ENCODE measurements at places on chromosomes 16 and 17.

DNA sequence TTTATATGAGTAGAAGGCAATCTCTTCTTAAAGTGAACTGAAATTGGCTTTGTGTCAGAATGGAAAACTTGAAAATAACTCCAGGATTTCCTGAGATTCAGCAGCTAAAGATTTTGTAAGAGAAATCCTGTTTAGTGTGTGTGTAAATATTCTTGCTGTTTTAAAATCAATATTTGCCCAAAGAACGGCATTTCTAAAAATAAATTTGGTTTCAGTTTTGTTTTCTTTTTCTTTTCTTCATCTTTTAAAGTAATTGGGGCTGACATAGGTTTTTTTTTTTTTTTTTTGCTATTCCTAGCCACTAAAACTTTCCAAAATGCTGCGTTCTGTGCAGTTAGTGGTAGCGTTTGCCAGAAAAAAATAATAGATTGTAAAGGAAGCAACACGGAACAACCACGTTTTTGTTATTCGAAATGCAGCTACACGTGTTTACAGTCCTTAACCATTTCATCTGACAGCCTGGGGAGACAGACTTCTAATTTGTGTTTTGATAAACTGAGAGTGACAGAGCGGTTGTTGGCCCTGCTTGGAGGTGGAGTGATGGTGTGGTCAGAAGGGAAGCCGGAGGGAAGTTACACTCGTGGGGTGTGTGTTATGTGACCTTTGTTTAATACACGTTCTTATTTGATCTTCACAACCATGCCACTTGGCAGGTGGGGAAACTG, 21.6 kb upstream of the SMPD3 start:
- DNase-seq = peak; percentile 4

DNA sequence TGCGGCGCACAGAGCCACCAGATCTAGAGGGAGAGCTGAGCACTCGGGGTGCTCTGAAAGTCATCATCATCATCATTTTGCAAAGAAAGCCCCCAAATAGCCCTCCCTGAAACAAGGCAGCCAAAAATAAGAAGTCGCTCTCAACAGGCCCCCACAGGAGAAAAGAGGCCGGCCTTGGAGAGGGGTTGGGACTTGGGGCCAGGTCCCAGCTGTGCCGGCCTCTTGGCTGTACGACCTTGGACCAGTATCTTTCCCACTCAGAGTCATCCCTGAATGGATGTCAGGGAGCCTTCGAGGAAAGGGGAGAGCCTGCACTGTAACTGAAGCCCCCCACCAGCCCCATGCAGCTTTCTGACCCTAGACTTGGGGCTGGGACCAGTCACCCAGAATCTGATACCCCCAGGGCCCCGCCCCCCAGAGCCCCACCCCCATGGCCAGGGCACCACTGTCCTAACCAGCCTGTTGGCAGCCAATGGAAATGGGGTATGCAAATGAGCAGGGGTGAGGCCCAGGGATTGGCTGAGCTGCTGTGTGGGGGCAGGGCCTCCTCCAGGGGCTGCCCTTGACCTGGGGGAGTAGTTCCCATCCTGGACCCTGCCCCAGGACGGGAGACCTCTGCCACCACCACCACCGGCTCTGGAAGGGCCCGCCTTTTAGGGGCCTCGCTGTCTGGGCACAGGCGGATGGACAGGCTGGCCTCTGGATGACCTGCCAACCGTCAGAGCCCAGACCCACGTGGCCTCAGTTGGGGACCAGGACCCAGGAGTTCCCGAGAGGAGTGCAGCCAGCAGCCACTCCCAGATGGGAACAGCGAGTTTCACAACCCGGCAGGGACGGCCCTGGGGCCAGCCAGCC, 15.4 kb downstream of the ZFPM1 start:
- DNase-seq = peak; percentile 20

DNA sequence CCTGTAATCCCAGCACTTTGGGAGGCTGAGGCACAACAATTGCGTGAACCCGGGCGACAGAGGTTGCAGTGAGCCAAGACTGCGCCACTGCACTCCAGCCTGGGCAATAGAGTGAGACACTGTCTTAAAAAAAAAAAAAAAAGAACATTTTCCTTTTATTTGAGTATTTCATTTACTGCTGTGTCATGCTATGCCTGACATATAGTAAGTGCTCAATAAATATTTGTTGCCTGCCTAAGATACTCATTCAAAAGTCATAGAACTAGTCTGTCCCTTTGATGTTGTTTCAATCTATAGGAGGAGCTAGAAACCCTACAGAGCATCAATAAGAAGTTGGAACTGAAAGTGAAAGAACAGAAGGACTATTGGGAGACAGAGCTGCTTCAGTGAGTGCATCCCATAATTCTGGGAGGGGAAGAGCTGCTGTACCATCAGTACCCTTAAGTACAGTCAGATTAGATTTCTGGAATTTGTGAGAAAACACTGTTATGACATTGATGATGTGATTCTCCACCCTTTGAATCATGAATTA, 20.0 kb downstream of the CALCOCO2 start:
- DNase-seq = no peak

GRCh38 chr17:14813649-14814370, 451.3 kb downstream of the PMP22 start:
- DNase-seq = no peak

- DNase-seq = peak; percentile 82
Measured at GRCh38 chr17:63600569-63601438, at the start of gene TACO1. Gene TACO1 (plus strand): TSS chr17:63600895. CDS start chr17:63601084, 189 bp downstream.

DNA sequence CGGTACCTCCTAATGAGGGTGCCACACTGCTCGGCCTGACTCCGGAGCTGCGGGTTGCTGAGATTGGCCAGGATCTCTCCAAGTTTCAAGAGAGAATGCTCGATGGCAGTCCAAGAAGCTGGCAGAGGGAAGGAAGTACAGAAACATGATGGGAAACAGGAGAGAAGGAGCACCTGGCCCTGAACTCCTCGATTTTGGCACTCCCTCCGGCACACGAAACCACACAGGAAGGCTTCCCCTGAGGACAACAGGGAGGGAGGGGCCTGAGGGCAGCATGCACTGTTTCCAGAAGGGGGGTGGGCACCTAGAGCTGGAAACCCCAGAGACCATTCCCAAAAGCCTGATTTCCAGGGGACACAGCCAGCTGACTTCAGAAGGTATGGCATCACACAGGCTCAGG, 18.1 kb downstream of the CSF3 start:
- DNase-seq = no peak

- DNase-seq = no peak
Measured at GRCh38 chr16:88382491-88383400, at the start of gene ZNF469. Gene ZNF469 (plus strand): TSS chr16:88382959. CDS start chr16:88427471, 44,512 bp downstream.

DNA sequence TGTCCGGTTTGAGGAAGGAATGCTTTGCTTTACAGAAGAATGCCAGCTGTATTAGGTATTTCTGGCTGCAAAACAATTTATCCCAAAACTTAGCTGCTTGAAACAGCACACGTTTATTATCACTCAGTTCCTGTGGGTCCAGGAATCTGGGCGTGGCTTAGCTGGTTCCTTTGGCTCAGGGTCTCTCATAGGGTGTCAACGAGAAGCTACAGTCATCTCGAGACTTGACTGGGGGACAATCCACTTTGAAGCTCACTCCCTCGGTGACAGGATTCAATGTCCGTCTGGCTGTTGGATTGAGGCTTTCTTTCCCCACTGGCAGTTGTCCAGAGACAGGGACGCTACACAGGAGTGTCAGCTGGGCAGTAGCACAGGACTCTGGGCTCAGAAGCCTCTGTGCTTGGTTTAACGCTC, 9.6 kb upstream of the RHBDF2 start:
- no peak for DNase-seq

- DNase-seq = no peak
Measured at GRCh38 chr16:86584726-86585721, 6.7 kb downstream of the FOXL1 start.

DNA sequence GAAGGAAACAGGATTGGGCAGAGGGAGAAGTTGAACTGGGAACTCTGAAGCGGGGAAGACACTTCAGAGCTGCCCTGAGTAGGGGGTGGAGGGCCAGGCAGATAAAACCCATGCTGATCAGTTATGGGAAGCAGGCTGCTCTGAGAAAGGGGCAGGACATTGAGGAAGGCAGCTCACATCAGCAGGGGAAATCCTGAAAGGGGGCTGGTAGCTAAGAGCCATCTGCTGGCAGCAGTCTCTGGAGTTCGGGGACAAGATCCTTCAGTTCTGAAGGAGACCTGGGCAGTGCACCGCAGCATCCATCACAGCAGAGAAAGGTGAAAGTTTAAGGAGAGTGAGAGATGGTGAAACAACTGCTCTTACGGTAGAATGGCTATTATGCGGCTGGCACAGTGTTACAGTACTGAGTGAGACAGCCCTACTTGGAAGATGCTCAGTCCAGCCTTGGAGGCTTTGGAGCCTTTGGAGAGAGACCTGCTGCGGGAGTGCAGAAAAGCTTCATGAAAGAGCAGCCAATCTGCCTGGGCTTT, 5.4 kb upstream of the KIF18B start:
- DNase-seq = no peak

DNA sequence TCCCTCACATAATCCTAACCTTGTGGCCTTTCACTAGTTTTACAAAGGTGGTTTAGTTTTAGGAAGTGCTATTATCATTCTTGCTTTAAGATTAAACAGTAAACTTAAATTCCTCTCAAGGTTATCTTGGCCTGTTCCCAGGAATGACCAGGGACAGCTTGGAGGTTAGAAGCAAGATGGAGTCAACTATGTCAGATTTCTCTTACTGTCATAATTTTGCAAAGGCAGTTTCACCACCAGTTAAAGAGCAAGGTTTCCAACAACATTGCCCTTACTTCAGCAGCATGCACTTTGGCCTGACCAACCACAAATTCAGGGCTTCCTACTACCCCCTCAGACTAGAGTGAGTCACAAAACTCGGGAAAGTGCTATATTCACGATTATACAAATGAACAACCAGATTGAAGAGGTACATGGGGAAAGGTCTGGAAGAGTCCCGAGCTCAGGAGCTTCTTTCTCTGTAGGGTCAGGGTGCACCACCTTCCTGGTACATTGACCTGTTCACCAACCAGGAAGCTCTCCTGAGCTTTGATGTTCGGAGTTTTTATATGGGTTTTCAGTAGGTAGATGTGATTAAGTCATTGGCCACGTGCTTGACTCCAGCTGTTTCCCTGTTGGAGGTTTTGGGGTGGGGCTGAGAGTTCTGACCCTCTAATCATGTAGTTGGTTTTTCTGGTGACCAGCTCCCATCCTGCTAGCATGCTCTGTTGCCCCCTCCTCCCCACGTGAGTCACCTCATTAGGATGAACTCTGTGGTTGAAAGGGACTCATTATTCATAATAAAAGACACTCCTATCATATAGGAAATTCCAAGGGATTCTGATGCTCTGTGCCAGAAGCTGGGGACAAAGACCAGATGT, 19.4 kb downstream of the RHOT1 start:
- DNase-seq = no peak

DNA sequence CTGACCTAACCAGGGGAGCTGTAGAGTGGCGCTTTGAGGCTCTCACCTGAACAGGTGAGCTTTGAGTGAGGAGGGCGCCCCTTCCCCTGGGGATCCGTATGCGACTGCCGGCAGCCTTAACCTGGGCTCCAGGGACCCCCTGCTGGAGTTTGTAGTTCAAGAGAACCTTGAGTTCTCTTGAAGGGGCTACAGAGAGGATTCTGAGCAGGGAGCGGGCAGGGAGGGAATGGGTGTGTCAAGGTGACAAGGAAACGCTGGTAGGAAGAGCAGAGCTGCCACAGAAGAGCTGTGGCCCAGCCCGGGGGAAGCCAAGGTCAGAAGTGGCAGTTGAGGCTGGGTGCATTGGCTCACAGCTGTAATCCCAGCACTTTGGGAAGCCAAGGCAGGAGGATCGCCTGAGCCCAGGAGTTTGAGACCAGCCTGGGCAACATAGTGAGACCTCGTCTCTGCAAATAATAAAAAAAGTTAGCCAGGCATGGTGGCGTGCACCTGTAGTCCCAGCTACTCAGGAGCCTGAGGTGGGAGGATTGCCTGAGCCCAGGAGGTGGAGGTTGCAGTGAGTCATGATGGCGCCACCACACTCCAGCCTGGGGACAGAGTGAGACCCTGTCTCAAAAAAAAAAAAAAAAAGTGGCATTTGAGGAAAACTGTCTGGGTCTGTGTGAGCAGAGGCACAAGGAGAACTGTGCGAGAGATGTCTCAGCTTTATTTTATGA, 1.2 kb downstream of the LLGL2 start:
- no peak for DNase-seq

DNA sequence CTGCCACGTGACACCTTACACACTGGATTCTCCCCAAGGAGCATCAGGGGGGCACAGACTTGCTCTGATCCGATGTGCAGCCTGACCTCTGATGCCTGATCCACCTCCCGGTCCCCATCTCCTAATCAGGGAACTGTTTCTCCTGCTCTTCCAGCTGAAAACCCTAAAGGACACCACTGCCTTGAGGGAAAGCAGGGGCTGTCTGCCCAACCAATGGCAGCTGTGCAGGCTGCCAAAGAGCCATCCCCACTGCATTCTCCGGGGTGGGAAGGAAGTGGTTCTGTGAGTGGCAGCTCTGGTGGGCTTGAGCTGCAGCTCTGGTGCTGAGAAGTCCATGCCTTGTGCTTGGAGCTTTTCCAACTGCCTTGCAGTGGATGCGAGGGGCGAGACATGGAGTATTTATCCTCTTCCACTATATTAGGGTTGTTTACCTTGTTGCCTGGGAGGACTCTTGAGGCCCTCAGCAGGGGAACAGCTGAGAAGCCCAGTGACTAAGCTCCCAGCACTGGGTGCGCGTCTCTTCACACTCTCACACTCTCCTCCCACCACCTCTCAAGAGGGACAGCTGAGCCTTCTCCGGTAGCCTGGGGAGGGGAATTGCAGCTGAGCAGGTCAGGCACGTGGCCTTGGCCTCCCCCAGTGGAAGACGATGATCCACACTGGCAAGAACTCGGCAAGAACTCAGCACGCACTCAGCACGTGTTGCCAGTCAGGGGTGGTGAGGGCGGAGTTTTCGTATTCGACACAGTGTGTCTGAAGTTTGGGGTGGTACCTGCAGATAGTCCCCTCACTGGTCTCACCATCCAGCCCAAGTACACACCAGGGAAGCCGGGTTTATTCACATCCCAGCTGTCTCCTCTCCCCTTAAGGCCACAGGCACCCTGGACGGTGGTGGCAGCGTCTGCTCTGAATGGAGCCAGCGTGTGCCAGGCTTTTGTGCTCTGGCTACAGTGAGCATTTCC, 21.1 kb upstream of the SPATA32 start:
- DNase-seq = no peak

GRCh38 chr17:17528696-17529652, 32.8 kb upstream of the RASD1 start:
- DNase-seq = no peak

GRCh38 chr17:44916781-44917241, 1.5 kb upstream of the GFAP start:
- DNase-seq = no peak

GRCh38 chr17:35695613-35696012, 35.8 kb upstream of the RASL10B start:
- no peak for DNase-seq

DNA sequence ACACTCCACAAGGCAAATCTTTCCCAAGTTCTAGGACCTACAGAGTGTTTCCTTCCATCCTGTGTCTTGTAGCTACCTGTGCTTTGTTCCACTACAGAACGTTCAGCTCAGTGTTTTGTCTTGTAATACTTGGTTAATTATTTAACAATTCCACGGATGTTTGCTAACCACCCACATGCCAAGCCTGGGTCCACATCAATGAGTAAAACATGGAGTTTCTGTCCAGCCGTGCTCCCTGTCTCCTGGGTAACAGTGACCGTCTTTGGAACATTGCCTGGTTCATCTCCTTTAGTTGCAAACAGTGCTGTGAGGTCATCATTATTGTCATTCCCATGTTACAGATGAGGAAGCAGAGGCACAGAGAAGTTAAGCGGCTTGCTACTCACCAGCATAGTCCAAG, 41.3 kb downstream of the IRF8 start:
- DNase-seq = no peak

GRCh38 chr16:55508271-55508921, 476 bp upstream of the LPCAT2 start:
- DNase-seq = no peak
